Left ventricle myocardium inferior (tissue), 1 donor: ENCODE measurements at places on chromosomes 6 and 20.

- peak; percentile 71 for DNase-seq
Observed at GRCh38 chr6:80366714-80367113, 260.2 kb downstream of the BCKDHB start.

- no peak for DNase-seq
Observed at GRCh38 chr6:158095671-158096070, 72.4 kb downstream of the SERAC1 start.

DNA sequence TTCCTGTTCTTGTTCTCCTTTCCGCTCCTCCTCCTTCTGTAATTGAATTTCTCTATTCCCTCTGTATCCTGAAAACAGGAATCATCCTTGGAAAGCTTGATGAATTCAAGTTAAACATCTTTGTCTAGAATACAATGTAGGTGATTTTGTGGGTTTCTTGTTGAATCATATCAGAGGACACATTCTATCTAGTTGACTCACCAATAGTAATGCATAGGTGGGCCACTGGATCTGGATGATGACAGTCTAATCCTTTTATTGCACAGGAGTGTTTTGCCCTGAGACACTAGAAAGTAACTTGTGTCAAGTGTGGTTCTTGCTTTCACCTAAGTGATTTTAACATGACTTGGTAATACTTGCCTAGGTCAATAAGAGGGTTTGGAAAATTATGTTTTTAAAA lies 164.3 kb downstream of the RFPL4B start:
- no peak for DNase-seq

DNA sequence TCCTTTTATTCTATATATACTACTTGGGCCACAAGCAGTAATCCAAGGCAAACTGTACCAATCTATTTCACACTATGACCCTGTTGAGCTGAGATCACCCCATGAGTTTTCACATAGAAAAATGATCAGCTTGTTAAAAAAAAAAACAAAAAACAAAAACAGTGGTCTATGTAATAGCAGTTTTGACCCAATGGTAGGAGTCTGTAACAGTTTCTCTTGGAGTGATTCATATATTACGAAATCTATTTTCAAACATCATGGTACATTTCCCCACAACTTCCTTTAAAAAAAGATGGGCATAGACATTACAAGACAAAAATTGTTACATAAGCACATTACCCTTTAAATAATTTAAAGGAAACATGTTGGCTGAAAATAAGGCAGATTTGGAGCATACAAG lies 78.1 kb downstream of the PRSS35 start:
- no peak for DNase-seq

- DNase-seq: peak; percentile 65
Observed at GRCh38 chr6:36997811-36998722, 7.4 kb upstream of the FGD2 start.

DNA sequence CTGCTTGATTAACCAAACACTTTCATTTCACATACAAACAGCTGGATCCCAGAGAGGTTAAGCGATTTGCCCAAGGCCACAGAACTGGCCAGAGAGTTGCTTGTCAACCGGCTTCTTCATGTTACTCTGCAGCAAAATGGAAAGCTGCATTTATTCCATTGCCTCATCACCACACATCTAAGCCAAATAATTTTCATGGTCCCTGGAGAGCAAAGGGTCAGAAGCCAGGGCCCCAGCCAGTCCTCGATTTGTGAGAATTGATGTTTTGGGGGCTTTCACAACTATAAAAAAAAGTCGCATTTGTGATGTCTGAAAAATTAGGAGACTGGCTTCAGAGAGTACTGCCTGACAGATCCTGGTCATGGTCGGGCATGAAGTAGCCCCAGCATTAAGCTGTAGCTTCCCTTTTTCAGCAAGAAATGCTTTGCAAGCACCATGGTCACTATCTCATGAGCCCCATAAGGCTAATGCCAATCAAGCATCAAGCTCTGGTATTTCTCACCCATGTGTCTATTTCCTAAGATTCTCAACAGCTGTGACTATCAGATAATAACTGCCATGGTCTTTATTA lies 95.8 kb downstream of the BANF2 start:
- DNase-seq: no peak

DNA sequence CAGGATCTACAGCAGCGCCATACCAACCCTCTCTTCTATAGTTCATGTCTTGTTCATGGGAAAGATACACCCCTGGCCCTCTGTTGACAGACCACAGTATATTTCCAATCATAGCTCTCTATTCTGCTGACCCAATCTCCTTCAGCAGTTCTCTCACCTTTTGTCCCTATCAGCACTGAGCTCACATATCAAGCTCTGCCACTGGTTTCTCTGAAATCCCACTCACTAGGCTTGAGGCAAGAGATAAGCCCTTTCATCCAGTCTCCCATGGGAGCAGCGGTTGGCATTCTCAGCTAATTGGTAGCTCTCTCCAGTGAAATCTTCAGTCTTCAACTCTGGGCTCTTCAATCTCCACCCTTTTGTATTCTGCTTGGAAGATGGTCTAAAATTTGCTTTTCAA lies 313.4 kb downstream of the GJA1 start:
- no peak for DNase-seq

GRCh38 chr6:6901205-6901719 lies 206.5 kb upstream of the RREB1 start:
- no peak for DNase-seq

DNA sequence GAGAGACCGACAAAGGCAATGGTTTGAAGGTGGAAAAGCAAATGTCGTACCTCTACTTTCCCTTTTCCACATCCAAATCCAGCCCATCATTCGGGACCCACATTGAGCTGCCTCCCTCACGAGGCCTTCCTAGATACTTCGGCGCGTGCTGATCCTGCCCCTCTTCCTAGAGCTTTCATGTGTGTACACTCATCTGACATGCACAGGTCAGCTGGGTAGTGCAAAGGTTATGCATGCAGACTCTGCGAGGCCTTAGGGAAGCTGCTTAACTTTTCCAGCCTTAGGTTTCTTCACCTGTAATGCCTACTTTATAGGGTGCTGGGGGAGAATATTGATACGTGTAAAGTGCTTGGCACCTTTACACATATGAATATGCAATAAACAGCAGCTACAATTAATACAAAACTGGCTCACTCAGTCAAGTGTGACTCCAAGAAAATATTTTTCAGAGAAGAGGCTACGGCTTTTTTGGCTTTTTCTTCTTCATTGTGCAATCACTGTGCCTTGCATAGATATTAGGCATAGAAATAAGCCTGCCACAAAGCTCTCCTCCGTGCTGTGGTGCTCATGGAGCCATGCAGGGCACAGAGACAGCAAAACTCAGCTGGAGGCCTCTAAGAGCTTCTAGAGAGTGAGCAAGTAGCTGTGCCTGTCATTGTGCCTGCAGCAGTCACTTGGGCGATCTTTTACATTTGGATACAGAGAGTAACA lies 3.6 kb upstream of the MANBAL start:
- DNase-seq: no peak

DNA sequence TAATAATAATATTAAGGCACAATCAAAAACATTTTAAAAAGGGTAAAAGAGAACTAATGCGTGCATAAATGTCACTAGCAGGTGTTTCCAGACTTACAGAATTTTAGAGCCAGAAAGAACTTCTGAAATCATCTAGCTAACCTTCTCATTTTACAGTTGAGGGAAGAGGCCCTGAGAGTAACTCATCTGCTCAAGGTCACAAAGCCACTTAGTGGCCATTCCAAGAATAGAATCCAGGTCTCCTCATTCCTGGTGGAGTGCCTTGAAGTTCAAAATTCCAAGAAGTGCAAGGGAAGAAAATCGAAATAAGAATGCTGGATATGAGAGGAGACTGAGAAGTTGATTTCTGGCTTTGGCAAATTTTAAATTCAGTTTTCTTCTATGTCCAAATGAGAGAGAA lies 3.2 kb upstream of the KIAA0408 start:
- no peak for DNase-seq
